Esophagus muscularis mucosa (tissue), 4 donors: ENCODE measurements at places on chromosomes 4 and X. TPM values are rescaled to one million over a fixed set of nuclear protein-coding genes. Genes with fewer than 3 reads are reported as not detected.

Gene SSX3
- not detected for total RNA-seq

Gene HTRA3
- 56.1 TPM for total RNA-seq

- H3K27ac ChIP-seq, result no peak overlapping the region
- H3K36me3 ChIP-seq, result no peaks in the 10 kb centered on the region
- DNase-seq, result no peak
- H3K27me3 ChIP-seq, result no peaks in the 10 kb centered on the region
- no peaks in the 10 kb centered on the region for H3K4me1 ChIP-seq
Measured at GRCh38 chrX:119194621-119195020, 41.5 kb upstream of the PGRMC1 start.

Gene GIMD1
- not detected for total RNA-seq

Gene PDGFRA
- total RNA-seq, result 181 TPM

- no peaks in the 10 kb centered on the region for H3K4me1 ChIP-seq
- H3K27me3 ChIP-seq, result no peaks in the 10 kb centered on the region
- no peak overlapping the region for H3K4me3 ChIP-seq
- no peaks in the 10 kb centered on the region for H3K36me3 ChIP-seq
Measured at GRCh38 chrX:40303256-40304077, 205.7 kb upstream of the BCOR start.

Gene CXCL11
- not detected for total RNA-seq

DNA sequence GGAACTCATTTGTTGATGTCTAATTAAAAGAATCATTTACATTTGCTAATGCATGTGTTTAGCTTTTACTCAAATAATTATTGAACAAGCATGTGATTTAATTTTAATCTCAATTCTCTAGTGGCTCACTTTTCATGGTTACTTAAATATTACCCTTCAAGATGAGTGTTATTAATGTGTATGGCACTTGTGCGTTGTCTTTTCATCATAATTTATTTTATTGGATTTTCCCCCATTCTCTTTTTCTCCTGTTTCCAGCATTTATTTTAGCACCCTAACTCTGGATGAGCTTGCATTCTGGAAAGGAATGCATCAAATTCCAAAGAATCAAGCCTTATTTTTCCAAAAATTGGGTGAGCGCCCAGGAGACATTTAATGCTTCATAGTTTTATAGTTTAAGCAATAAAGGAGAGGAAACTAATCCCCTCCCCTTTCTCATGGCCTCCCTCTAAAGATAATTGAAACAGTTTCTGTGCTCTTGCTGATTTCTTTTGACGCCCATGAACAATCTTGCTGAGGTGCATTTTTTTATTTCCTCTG lies 191.1 kb upstream of the FAT4 start:
- no peaks in the 10 kb centered on the region for H3K4me1 ChIP-seq
- H3K27ac ChIP-seq, result no peak overlapping the region
- DNase-seq, result no peak

DNA sequence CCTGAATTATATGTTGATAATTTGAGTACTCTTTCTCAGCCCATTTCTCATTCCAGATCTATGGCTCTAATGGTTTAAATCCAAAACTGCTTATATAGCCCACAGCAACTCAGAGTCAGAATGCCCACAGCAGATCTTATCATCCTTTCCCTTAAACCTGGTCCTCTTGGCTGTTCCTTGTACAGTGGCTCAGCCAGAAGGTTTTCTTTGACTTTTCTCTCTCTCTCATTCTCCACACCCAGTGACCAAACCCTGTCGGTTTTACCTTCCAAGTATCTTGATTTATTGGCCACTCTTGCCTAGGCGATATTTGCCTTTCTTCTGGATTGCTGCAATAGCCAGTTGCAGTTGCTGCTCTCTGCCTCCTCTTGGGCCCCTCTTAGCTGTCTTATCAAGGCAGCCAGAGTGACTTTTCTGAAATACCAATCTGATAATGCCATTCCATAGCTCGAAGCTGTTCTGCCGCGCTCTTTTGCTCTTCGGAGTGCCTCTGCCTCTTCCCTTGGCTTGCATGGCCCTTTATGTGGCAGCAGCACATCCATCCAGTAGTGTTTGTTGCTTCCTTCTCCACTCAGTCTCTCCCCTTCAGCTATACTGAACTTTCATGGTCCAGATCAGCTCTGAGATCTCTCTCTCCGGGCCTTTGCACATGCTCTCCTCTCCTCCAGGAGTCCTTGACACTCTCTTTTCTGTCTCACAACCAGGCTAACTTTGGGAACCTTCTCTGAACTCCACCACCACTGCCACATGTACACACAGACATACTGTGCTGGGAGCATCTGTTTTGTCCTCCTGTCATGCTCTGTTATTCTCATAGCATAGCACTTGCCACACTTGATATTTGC lies 11.8 kb downstream of the GAB1 start:
- no peaks in the 10 kb centered on the region for H3K27me3 ChIP-seq
- H3K4me3 ChIP-seq, result no peak overlapping the region
- no peak for DNase-seq
- no peaks in the 10 kb centered on the region for H3K36me3 ChIP-seq
- H3K4me1 ChIP-seq, result peaks cover 29% of the 10 kb centered on the region

DNA sequence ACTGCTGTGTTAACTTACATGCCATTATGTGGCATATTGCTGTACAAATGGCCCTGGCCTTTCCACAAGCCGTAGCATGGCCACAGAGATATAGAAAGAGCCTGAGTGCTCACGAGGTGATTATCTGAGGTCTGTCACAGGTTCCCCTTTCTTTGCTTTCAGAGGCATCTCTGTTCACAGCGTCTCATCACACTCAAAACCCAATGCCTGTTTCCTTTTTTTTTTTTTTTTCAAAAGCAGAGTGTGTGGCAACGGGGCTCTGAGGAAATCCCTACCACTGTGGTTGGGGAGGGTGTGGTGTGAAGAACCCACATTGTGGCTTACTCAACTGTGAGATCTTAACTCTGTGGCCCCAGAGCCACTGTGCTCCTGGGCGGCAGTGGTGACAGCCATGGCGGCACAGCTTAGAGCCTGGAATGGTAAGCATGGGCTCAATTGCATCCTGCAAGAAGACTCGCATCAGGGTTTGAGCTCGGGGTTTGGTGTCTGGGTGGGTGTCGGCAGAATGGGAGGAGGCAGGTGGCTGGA lies 30.8 kb downstream of the RTL5 start:
- peaks cover 8% of the 10 kb centered on the region for H3K4me1 ChIP-seq
- no peaks in the 10 kb centered on the region for H3K36me3 ChIP-seq
- H3K4me3 ChIP-seq, result no peak overlapping the region
- no peak for DNase-seq
- H3K27me3 ChIP-seq, result no peaks in the 10 kb centered on the region

GRCh38 chr4:67931256-67931655 lies 32.0 kb downstream of the TMPRSS11A start:
- H3K36me3 ChIP-seq, result no peaks in the 10 kb centered on the region
- no peak for DNase-seq
- no peak overlapping the region for H3K4me3 ChIP-seq
- no peaks in the 10 kb centered on the region for H3K27me3 ChIP-seq
- no peak overlapping the region for H3K27ac ChIP-seq
- H3K4me1 ChIP-seq, result no peaks in the 10 kb centered on the region

Gene CSAG2
- total RNA-seq, result not detected

DNA sequence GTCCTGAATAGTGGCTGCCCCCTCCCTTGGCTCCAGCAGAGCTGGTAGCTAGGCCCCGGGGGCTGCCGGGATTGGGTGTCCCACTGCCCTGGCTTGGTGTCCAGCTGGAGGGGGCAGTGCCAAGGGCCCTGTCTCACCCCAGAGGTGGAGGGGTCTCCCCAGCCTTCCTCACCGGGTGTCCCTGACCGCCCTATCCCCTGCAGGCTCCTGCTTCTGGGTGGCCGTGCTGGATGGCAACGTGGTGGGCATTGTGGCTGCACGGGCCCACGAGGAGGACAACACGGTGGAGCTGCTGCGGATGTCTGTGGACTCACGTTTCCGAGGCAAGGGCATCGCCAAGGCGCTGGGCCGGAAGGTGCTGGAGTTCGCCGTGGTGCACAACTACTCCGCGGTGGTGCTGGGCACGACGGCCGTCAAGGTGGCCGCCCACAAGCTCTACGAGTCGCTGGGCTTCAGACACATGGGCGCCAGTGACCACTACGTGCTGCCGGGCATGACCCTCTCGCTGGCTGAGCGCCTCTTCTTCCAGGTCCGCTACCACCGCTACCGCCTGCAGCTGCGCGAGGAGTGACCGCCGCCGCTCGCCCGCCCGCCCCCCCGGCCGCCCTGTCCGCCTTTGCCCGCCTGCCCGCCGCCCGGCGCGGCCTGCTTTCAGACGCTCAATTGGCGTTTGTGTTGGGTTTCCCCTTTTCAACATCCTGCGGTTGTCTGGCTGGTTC lies 4.6 kb downstream of the NAT8L start:
- H3K27ac ChIP-seq, result no peak overlapping the region
- no peak overlapping the region for H3K4me3 ChIP-seq
- H3K4me1 ChIP-seq, result peaks cover 13% of the 10 kb centered on the region
- peaks cover 13% of the 10 kb centered on the region for H3K27me3 ChIP-seq
- DNase-seq, result no peak

DNA sequence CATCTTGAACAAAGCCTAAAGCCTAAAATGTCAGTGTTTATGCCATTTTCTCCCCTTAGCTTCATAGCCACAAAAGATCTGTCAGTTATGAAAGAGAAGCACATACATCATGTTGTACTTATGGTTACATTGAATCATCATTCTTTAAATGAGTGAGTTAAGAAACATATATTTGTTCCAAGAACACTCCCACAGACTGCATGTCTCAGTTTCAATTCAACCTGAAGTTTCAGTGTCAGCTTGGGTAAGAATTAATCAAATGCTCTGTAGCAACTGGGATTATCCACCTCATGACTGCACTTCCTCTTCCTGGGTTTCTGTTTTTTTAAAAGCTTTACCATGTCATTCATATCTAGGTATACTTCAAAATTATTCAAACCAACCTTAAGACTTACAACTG lies 3.9 kb upstream of the TMPRSS11B start:
- H3K4me3 ChIP-seq, result no peak overlapping the region
- no peaks in the 10 kb centered on the region for H3K36me3 ChIP-seq
- no peaks in the 10 kb centered on the region for H3K4me1 ChIP-seq
- H3K27me3 ChIP-seq, result no peaks in the 10 kb centered on the region
- H3K27ac ChIP-seq, result no peak overlapping the region

Gene COL4A6
- 192 TPM for total RNA-seq

Gene HTN3
- total RNA-seq, result not detected

Gene TFE3
- total RNA-seq, result 175 TPM

Gene IL2
- total RNA-seq, result not detected

Gene GABRQ
- total RNA-seq, result not detected

DNA sequence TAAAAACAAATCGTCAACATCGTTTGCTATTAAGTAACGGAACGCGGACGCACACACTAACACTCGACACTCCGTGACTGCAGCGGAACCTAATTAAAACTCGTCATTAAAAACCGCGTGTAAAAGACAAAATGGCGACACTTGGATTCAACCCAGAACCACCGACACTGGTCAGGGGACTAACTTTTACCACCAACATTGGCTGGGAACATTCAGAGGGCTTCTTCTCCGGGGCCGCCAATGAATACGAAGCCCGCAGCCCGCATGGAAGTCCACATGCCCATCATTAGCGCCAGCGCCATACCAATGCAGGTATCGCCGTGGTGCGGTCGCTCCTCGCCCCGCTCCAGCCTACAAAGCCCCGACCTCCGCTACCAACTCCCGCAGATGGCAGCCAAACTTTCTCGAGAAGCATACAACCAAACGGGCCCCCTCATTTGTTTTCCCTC lies 498 bp downstream of the RBMX start:
- peak overlapping the region; percentile 87 for H3K27ac ChIP-seq
- no peaks in the 10 kb centered on the region for H3K27me3 ChIP-seq
- peaks cover 10% of the 10 kb centered on the region for H3K4me1 ChIP-seq
- H3K4me3 ChIP-seq, result peak overlapping the region; percentile 77
- DNase-seq, result no peak
